Stimulated activated naive CD4-positive, alpha-beta T cell (primary cell): ENCODE measurements at places on chromosomes 11 and 22.

GRCh38 chr11:44681698-44682097 lies 45.1 kb upstream of the TSPAN18 start:
- DNase-seq, result no peak

DNA sequence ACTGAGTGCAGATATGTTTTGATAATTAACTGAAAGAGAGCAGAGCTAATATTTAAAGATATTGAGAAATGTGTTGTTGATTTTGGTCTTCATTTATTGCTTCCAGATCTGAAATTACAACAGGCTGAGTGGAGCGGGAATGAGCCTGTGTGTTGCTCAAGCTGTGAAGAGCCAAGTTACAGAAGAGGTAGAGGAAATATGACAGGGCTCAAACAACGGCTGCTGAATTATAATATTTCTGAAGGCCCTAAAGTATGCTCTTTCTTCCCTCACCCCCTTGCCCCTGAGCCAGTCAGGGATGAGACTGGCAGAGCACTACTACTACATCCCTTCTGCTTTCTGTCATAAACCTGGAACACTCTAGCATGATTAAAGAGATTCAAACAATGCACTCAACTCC lies 115.6 kb downstream of the FANCF start:
- no peak for DNase-seq

- DNase-seq, result no peak
Observed at GRCh38 chr22:29799217-29799680, 32.1 kb downstream of the UQCR10 start.

DNA sequence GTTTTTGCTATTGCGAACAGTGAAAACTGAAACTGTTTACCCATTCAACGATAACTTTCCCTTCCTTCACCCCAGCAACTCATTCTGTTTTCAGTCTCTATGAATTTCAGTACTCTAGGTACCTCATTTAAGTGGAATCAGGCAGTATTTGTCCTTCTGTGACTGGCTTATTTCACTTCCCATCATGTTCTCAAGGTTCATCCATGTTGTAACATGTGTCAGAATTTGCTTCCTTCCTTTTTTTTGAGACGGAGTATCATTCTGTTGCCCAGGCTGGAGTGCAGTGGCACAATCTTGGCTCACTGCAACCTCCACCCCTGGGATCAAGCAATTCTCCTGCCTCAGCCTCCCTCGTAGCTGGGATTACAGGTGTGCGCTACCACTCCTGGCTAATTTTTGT lies 23.7 kb downstream of the HTR3B start:
- DNase-seq, result no peak

GRCh38 chr11:3201112-3201581 lies 17.5 kb downstream of the MRGPRG start:
- DNase-seq, result no peak

- DNase-seq, result no peak
Observed at GRCh38 chr22:37633089-37633624, 6.3 kb upstream of the SH3BP1 start.

GRCh38 chr11:2094354-2095197 lies 44.6 kb downstream of the IGF2 start:
- DNase-seq, result no peak

DNA sequence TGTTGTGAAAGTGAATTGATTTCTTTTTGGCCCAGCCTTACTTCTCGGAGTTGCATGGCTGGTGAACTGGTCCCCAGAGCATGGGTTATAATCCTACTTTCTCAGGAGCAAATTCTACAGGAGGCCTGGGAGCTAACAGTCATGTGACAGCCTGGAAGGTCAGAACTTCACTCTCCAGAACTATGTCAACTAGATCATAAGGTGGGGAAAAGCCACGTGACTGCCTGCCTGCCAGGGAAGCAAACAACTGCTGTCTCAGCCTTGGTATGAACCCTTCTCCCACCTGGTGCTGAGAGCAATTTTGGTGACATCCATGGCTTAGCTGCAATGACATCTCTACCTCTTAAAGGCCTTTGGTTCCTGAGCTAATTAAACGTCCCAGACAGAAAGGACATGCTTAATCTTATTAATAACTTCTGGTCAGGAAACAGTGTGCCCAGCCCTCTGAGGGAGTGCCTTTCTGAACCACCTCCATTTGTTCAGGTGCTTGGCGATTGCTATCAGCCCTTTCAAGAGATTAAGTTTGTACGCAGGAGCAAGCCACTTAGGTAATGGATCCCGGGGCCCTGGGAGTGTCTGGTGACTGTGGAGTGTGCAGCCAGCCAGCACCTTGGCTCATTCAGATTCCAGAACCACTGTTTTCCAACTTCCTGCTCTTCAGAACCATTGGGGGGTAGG lies 1.4 kb upstream of the CREB3L1 start:
- DNase-seq, result no peak

- DNase-seq, result no peak
Observed at GRCh38 chr11:17008099-17008498, 6.1 kb downstream of the PLEKHA7 start.

GRCh38 chr11:23956586-23956985 lies 540.3 kb upstream of the LUZP2 start:
- DNase-seq, result no peak

GRCh38 chr11:75285776-75286360 lies 45.3 kb downstream of the TPBGL start:
- no peak for DNase-seq

- no peak for DNase-seq
Observed at GRCh38 chr11:19632499-19632834, 80.2 kb upstream of the NAV2 start.

GRCh38 chr11:74682731-74683278 lies 48.4 kb downstream of the CHRDL2 start:
- no peak for DNase-seq

GRCh38 chr11:104333977-104334376 lies 170.0 kb upstream of the PDGFD start:
- DNase-seq, result no peak

GRCh38 chr11:111264646-111265045 lies 19.1 kb downstream of the POU2AF2 start:
- no peak for DNase-seq

GRCh38 chr11:103257360-103257759 lies 148.1 kb downstream of the DYNC2H1 start:
- DNase-seq, result no peak

GRCh38 chr11:103631841-103632240 lies 404.6 kb upstream of the DDI1 start:
- DNase-seq, result no peak

- DNase-seq, result no peak
Observed at GRCh38 chr11:26963764-26964163, 30.1 kb upstream of the FIBIN start.

- DNase-seq, result no peak
Observed at GRCh38 chr11:11978792-11979487, 29.5 kb downstream of the DKK3 start.

- no peak for DNase-seq
Observed at GRCh38 chr11:13098063-13098462, 88.9 kb downstream of the RASSF10 start.

DNA sequence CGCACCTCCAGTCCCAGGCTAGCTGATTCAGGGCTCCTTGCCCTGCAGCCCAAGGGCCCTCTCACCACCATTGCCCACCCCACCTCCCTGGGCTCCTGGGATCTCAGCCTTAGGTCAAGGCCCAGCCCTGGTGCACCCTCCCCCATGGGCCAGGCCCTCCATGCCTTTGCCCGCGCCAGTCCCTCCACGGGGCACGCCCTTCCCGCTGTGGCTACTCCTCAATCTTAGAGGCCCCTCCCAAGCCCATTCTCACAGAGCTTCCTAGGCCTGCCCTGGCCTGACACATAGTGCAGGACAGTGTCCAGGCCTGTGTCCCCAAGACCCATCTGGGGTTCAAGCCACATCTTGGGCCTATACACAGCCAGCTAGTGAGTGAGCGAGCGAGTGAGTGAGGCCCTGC lies 6.9 kb downstream of the GP1BB start:
- DNase-seq, result no peak

- no peak for DNase-seq
Observed at GRCh38 chr11:67700548-67701262, 26.3 kb upstream of the ALDH3B2 start.

DNA sequence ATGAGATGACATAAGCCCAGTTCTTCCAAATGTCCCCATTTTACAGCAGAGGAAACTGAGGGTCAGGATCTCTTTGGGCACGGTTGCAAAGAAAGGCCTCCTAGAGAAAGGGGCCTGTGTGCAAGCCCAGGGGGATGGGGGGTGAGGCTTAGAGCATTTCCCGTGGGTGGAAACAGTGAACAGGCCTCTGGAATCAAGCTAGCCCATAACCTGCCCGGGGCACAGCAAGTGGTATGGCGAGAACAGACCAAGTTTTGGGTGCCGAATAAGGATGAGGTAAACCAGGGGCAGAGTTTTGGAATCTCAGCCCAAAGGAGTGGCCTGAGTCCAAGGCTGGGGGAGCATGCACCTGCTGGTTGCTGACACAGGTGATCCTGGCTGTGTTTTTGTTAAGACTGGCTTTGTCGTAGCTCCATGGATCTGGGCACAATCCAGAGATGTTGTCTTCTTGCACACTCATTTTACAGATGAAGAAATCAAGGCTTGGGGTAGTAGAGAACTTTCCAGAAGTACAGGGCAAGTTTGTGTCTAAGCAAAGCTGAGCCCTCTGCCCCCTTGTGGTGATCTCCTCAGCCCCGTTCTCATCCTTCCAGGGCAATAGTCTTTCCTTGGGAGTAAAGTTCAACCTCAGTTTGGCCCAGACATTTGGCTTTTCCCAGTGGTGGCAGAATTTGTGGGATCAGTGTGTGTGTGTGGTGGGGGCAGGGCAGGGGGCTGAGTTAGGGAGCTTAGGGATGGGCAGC lies 53.5 kb upstream of the MYEOV start:
- DNase-seq, result no peak

- DNase-seq, result no peak
Observed at GRCh38 chr11:78192911-78193351, 4.2 kb downstream of the USP35 start.

GRCh38 chr11:102637731-102638130 lies 12.6 kb upstream of the MMP20 start:
- DNase-seq, result no peak

- DNase-seq, result no peak
Observed at GRCh38 chr11:2868506-2869133, 17.0 kb downstream of the CDKN1C start.

- no peak for DNase-seq
Observed at GRCh38 chr11:2250041-2250440, 20.3 kb downstream of the ASCL2 start.

DNA sequence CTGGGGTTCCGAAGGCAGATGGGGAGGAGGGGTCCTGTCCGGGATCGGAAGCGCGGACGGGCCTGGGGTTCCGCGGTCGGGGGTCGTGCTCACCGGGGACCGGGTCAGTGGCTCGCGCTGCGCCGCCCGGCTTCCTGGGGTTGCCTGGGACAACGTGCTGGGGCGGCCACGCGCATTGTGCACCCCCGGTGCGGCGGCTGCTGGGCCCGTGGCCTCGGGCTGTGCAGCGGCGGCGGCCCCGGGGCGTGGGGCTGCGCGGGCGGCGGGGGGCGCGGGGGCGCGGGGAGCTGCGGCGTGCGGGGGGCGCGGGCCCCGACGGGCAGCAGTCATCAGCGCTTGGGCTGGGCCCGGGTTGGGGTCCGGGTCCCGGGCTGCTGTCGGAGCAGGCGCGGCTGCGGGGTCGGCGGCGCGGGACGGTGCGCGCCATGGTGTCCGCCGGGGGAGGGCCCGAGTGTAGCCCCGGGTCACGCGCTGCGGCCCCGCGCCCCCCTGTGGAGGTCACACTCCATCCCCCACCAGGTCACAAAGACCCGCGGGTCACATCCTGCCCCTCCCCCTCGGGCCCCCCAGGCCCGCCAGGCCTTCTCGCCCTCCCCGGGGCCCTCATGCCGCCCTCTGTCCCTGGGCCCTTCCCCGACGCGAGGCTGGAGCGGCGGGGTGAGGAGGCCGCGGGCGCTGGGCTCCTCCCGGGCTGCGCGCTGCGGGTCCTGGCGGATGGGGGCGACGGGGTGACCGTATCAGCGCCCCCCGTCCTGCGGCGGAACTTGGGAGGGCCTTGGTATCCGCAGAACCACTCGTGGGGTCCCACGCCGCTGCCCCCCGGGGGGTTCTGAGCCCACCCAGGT lies at the start of gene TTLL8:
Gene TTLL8 (minus strand): TSS at position 238 of the 845 bp plus-strand sequence.
- DNase-seq, result no peak

DNA sequence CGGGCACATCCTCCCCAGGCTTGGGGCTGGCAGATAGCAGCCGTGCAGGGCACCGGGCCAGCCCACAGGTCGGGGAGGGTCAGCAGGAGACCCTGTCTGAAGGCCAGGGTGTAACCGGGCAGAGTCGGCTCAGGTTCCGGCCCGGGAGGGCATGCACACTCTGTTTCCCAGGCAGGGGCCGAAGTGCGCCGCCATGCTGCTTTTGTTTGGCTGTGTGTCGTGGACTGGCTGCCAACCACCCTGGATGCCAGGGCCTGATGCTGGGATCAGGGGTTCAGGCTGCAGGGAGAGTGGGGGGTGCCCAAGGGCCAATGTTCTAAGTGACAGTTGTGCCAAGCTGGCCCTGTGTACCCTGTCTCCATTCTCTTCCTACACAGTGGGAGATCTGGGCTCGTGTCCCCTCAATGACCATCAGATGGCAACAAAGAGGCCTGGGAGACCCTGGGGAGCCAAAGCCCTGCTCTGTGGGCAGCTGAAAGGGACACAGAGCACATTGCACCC lies 120.9 kb upstream of the B3GAT1 start:
- no peak for DNase-seq

- no peak for DNase-seq
Observed at GRCh38 chr11:6654281-6655019, 1.2 kb downstream of the DCHS1 start.

DNA sequence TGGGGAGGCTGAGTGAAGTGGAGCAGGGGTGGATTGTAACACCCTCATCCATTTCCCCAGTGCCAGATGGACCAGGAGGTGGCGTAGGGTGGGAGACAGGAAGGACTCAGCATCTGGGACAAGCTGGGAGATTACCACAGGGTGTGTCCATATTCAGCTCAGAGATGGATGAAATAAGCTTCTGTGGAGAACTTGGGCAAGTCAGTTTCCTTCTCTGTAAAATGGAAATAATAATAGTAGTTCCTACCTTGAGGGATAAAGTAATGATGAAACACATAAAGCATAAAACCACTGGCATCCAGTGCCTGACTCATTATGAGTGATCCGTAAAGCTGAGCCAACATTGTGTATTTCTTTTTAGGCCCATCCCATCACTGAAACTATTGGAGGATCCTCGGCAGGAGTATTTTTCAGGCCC lies 607 bp upstream of the ROBO4 start:
- no peak for DNase-seq

DNA sequence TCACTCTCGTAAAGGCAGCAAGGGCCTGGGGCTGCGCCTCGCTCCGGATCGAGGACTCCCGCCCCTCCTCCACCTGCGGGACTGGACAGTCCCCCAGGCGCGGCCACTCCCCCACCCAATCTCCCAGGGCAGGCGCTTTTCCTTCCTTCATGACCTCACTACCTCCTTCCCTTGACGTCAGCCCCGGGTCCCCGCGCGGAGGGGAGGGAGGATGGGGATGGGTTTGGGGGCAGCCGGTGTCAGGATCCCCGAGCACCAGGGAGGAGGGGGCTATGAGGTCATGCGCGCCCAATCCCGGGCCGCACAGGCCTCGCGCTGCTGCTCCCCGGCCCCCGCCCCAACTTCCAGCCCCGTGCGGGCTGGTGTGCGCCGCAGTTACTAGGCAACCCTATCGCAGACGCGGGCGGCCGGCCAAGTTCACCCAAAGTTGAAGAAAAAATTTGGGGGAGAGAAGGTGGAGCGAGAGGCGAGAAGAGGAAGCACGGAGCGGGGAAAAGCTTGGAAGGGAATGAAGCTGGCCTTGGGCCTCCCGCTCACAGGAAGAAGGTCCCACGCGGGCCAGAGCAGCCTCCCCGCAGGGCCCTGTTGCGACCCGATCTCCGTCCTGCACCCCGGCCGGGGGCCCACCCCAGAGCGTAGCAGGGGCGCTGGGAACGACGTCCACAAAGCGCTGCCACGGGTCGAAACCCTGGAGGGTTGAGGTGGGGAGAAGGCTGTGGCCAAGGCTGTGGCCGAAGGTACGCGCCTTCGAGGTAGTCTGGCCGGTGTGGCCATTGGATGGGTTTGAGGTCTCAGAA lies 8.3 kb downstream of the WT1 start:
- DNase-seq, result no peak
